T-helper 2 cell treated with Interferon-gamma antibody and Interleukin-4, amounts not matched to agents 5 μg/mL and 100 μg/mL, for 36 hours (primary cell): ENCODE measurements at places on chromosomes 2 and 18.

DNA sequence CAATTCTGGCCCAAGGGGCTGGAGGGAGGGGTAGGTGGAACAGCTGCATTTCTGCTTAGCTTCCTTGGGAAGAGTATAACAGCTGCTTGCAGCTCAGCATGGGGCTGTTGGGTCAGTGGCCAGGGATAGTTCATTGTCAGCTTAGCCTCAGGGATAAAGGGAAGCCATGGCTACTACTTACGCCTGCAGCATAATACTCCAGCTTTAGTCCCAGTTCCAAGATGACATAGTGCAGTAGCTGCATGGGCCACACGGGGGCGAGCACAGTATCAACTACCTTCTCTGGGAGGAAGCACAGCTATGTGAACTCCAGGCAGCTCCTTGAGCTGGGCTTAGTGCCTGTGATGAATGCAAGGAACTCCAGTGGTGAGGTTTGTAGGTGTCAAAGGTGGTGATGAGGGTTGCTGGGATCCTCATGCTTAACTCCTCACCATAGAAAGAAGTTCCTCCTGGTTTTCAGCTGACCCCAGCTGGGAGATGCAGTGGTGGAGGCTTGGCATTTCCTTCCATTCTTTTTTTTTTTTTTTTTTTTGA lies 35.4 kb upstream of the RHOB start:
- no peak overlapping the region for H3K4me3 ChIP-seq
- H3K4me1 ChIP-seq = peaks cover 8% of the 10 kb centered on the region
- peaks cover 40% of the 10 kb centered on the region for H3K27me3 ChIP-seq
- peak; percentile 55 for DNase-seq
- peaks cover 1% of the 10 kb centered on the region for H3K36me3 ChIP-seq
- H3K27ac ChIP-seq = no peak overlapping the region

DNA sequence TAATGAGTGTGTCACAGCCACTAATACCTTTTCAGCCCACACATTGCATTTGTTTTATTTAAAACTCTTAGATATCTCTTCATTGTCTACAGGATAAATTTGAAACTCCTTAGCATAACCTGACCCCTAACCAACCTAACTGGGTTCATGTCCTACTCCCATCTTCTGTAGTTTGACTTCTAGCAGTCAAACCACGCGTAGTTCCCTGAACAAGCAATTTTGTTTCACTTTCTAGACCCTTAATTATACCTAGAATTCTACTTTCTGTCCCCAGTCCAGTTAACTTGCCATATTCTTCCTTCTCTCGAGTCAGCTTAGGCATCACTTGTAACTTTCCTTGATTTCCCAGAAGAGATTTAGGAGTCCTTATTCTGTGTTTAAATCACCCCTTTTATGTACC lies 55.1 kb downstream of the RBBP8 start:
- DNase-seq = no peak
- no peak overlapping the region for H3K27ac ChIP-seq
- H3K27me3 ChIP-seq = no peaks in the 10 kb centered on the region
- H3K4me3 ChIP-seq = no peak overlapping the region

DNA sequence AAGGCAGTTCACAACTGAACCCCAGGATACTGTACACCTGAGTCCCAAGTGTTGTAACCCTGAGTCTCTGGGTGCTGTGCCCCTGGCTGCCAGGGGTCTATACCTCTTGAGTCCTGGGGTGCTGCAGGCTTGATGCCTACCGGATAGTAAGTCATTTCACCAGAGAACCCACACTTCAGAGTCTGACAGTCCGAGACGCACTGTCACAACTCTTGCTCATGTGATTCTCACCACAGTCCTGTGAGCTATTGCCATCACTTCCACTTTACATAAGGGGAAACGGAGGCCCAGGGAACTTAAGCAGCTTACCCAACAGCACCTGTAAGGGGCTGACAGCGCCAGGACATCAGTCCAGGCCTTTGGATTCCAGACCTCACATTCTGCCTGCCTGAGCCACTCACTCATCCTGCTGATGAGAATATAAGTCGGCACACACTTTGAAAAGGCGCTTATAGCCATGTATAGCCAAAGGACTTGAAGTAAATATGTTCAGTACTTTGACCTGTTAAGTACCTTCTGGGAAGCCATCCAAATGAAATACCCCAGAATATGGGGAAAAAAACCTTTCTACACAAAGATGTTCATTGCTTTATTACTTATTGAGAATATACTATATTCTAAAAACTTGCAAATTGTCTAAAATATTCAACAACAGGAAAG lies 180.7 kb upstream of the ID2 start:
- no peak for DNase-seq
- no peaks in the 10 kb centered on the region for H3K36me3 ChIP-seq
- peaks cover 9% of the 10 kb centered on the region for H3K27me3 ChIP-seq
- no peak overlapping the region for H3K4me3 ChIP-seq
- H3K27ac ChIP-seq = no peak overlapping the region

GRCh38 chr2:218896501-218897393 lies 16.1 kb downstream of the WNT10A start:
- peak overlapping the region; percentile 64 for H3K27ac ChIP-seq
- H3K4me3 ChIP-seq = peak overlapping the region; percentile 60
- H3K27me3 ChIP-seq = peaks cover 56% of the 10 kb centered on the region
- H3K4me1 ChIP-seq = peaks cover 38% of the 10 kb centered on the region
- peak; percentile 93 for DNase-seq

GRCh38 chr18:51039138-51040112 lies 9.4 kb downstream of the SMAD4 start:
- no peak overlapping the region for H3K27ac ChIP-seq
- no peaks in the 10 kb centered on the region for H3K27me3 ChIP-seq
- H3K36me3 ChIP-seq = peaks cover 19% of the 10 kb centered on the region
- H3K4me1 ChIP-seq = peaks cover 47% of the 10 kb centered on the region

DNA sequence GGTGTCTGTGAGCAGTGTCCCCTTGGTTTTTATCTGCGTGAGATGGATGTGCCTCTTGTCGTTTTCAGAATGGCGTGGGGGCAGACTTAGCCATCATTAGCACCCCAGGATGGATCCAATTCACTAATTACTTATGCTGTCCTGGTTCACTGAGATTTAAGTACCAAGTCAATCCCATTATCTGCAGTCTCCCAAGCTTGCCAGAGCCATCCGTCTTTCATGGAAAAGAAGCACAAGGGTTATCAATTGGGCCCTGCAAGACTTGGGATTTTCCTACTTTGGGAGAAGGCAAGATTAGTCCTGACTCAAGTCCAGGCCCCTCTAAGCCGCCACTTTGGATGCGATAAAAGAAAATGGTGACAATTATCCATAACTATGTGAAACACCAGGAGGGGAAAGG lies 404.0 kb downstream of the TMEM182 start:
- DNase-seq = no peak
- no peaks in the 10 kb centered on the region for H3K36me3 ChIP-seq
- H3K4me1 ChIP-seq = no peaks in the 10 kb centered on the region
- H3K27me3 ChIP-seq = peaks cover 3% of the 10 kb centered on the region
- no peak overlapping the region for H3K4me3 ChIP-seq

GRCh38 chr2:233100192-233100998 lies 40.3 kb downstream of the INPP5D start:
- peak overlapping the region; percentile 52 for H3K27ac ChIP-seq
- no peaks in the 10 kb centered on the region for H3K27me3 ChIP-seq
- H3K4me3 ChIP-seq = peak overlapping the region; percentile 47
- peak; percentile 42 for DNase-seq
- H3K36me3 ChIP-seq = peaks cover 59% of the 10 kb centered on the region
- peaks cover 45% of the 10 kb centered on the region for H3K4me1 ChIP-seq

- DNase-seq = no peak
- no peaks in the 10 kb centered on the region for H3K36me3 ChIP-seq
- H3K4me3 ChIP-seq = no peak overlapping the region
- H3K27ac ChIP-seq = no peak overlapping the region
- no peaks in the 10 kb centered on the region for H3K27me3 ChIP-seq
These were observed 958 bp upstream of the ALLC start for GRCh38 chr2:3656762-3657721.

- H3K27me3 ChIP-seq = no peaks in the 10 kb centered on the region
- no peaks in the 10 kb centered on the region for H3K4me1 ChIP-seq
- H3K36me3 ChIP-seq = no peaks in the 10 kb centered on the region
- no peak overlapping the region for H3K4me3 ChIP-seq
These were observed 189.7 kb upstream of the OSR1 start for GRCh38 chr2:19548116-19548515.

DNA sequence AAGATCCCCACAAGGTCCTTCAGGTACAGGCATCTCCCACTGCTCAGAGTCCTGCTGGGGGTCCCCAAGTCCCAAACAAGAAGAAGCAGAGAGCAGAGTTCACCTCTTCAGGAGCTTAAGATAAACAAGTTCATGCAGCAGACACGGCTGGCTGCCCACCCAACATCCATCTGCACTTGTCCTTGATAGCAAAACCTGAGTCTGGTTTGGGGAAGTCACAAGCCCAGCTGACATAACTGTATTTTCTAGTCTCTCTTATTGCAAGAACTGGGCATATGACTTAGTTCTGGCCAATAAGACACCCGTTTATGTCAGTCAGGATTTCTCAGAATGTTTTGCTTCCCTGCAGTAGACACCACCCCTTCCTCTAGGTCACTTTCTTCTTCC lies 31.8 kb downstream of the AFF3 start:
- peaks cover 11% of the 10 kb centered on the region for H3K4me1 ChIP-seq
- DNase-seq = no peak
- H3K36me3 ChIP-seq = no peaks in the 10 kb centered on the region
- H3K4me3 ChIP-seq = no peak overlapping the region
- H3K27me3 ChIP-seq = peaks cover 37% of the 10 kb centered on the region
- H3K27ac ChIP-seq = no peak overlapping the region
